Mucosa of descending colon (tissue), 3 donors: ENCODE measurements at places on chromosomes 12 and 14.

DNA sequence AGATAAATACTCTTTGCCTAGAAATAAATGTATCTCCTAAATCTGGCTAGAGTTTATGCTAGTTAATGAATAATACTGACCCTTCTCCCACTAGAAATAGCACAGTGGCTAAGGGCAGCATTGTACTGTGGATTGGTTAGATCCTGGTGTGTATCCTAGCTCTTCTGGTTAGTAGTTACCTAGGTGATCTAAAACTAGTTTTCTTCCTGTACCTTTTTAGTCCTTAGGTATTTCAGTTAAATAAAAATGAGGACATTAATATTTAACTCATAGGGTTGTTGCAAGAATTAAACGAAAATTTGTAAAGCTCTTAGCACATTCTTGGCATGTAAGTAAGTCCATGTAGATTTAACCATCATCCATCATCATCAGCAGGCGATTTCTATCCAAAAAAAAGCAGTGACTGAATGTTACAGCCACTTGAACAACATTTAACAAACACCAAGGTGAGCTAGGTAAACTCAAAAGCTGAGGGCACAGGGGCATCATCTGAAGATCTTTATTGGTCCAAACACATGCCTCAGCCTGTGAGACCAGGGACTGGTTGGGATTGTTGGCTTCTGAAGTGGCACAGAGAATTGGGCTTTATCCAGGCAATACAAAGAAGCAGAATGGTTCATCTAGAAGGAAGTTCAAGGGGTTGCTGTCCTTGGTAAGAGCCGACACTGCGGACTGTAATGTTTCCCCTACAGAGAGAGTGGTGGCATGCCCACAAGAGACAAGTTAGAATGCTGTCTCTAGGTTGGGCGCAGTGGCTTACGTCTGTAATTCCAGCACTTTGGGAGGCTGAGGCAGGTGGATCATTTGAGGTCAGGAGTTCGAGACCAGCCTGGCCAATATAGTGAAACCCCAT lies 100.8 kb downstream of the GAS2L3 start:
- DNase-seq: no peak

GRCh38 chr14:53127151-53127550 lies 26.0 kb downstream of the DDHD1 start:
- no peak for DNase-seq

- DNase-seq: no peak
Measured at GRCh38 chr12:2625289-2625612, 169.5 kb upstream of the FKBP4 start.

GRCh38 chr14:35504260-35504659 lies 29.7 kb upstream of the INSM2 start:
- DNase-seq: no peak

GRCh38 chr12:114442578-114442977 lies 36.6 kb upstream of the TBX5 start:
- DNase-seq: no peak

- no peak for DNase-seq
Measured at GRCh38 chr14:78242086-78242485, 71.9 kb downstream of the NRXN3 start.

DNA sequence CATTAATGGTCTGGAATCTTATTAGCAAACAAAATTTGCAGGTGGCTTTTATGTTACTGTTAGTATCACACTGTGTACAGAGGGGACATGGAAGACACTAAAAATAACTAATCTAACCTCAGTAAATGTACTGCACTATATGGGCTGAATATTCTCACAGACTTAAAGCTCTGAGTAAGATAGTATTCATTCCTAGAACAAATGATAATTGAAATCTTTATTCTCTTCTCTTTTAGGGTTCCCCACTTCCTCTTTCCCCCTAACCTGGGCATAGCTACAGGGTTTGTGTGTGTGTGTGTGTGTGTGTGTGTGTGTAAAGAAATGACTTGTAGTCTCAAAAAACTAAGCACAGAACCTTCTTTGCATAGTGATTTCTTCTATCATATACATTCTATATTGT lies 21.4 kb upstream of the HECTD1 start:
- no peak for DNase-seq

DNA sequence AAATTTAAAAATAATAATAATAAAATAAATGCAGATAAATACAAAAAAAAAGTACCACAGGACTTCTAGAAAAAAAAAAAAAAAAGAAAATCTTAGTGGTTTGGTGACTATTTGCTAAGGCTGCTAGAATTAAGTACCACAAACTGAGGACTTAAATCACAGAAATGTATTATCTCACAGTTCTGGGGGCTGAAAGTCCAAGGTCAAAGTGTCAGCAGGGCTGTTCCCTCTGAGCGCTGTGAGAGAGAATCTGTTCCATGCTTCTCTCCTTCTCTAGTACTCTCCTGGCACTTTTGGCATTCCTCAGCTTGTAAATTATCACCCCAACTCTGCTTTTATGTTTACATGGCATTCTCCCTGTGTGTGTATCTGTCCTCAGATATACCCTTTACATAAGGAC lies 101.2 kb downstream of the IPO8 start:
- no peak for DNase-seq

- DNase-seq: no peak
Measured at GRCh38 chr14:71731096-71731495, 201.1 kb upstream of the RGS6 start.

GRCh38 chr14:24145690-24146452 lies 539 bp downstream of the PSME2 start:
- DNase-seq: no peak

- no peak for DNase-seq
Measured at GRCh38 chr14:30450631-30451545, 108.1 kb upstream of the G2E3 start.

GRCh38 chr14:23123419-23123818 lies 4.4 kb upstream of the CEBPE start:
- peak; percentile 90 for DNase-seq

- no peak for DNase-seq
Measured at GRCh38 chr12:82651489-82651888, 35.2 kb upstream of the TMTC2 start.

DNA sequence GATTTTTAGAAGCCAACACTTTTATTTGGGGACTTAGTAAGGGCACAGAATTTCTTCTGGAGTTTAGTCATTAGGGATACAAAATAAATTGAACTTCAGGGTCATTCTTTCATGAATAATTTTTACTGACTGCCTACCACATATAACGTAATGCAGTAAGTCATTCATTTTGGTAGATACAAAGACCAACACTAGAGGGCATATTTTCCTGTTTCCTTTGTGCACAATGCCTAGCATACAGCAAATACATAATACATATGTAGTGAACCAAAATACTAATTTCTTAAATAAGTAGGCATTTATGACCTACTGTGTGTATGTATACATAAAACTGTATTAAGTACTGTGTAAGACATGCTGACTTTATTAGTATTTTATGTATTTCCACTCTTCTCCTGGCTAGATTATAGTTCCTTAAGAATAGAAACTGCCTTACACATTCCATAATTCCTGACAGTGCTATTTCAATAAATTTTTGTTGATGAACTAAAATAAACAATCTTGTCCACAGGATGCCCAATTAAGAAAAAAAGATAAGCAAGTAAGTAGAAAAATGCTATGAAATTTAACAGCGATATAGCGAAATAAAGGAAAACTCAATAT lies 47.9 kb downstream of the PPP1R12A start:
- DNase-seq: no peak

GRCh38 chr12:9333161-9333560 lies 125.0 kb upstream of the PZP start:
- no peak for DNase-seq

DNA sequence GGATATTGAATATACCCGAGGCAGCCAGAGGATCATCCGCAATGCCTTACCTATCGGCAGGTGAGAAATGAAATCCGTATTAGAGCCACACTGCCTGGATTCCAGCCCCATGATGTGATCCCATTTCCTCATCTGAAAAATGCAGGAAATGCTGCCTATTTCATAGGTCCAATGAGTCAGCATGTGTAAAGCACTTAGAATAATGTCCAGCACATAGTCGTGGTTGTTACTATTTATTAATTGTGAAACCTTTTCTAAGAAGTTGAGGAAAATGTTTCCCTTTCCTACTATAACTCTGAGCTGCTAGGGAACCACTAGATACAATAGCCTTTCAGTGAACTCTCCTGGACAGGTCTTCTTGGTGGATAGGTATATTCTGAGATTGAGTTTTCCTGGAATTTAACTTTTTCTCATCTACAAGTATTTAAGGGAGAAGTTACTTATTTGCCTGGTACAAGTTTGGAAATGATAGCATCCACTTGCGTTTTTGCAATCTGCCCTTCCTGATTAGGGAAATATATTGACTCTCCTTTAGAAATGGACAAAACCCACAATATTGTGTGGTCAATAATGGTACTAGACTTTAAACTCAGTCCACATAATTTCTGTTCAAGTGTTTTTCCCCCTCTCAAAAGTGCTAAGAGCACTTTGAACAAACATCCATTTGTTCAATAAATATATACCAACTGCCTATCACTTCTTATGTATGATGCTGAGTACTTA lies 12.2 kb downstream of the POLR3B start:
- DNase-seq: no peak

DNA sequence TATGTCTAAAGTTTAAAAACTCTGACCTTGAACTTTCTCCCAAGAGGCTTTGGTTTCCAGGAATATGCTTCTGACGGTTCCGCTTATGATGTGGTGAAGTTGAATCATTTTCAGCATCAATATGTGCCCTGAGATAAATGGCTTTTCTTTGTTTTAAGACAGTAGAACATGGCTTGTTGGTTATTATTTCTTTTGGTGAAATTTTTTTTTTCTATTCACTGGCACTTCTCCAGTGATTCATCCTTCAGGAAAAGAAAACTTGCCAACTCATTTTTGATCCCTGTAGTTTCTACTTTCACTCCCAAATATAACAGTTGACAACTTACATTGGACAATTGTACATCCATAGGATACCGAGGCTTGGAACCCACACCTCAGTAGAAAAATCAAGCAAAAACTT lies 1301.2 kb upstream of the FLRT2 start:
- DNase-seq: no peak

GRCh38 chr12:109767456-109767855 lies 53.8 kb downstream of the FAM222A start:
- no peak for DNase-seq

DNA sequence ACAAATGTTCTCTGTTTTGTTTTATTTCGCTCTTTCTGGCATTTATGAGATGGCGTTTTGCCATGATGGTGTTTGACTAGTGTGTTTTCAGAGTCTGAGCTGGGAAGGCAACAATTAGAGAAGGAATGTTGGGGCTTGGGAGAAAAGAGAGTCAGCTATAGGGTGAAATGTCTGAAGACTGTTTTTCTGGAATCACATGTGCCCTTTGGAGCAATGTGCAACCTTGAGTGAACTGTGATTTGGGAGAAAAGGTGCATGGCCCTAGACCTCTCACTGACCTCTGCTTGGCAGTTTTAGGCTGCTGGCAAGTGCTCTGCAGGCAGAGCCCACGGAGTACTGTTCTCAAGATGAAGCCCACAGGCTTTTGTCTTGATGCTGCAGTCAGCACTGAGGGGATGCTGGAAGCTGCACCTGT lies 379.9 kb upstream of the PDE3A start:
- DNase-seq: no peak

DNA sequence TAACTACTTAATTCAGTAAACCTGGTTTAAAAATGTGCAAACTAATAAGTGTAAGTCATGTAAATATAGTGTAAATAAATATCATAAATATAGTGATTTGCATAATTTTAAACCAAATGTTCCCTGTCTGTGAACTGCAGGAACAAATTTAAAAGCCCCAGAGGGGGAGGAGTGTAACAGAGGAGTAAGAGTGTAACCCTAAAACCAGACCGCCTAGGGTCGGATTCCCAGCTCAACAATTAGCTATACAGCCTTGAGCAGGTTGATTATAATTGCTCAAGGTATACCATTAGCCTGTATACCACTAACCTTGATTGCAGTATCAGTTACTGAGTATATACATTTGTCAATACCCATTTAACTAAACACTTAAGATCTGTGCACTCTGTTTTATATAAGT lies 218.4 kb downstream of the ADAMTS20 start:
- DNase-seq: no peak

- no peak for DNase-seq
Measured at GRCh38 chr14:59828276-59828675, 42.3 kb downstream of the RTN1 start.

GRCh38 chr12:18323159-18323558 lies 61.8 kb downstream of the PIK3C2G start:
- no peak for DNase-seq

GRCh38 chr12:99810718-99811593 lies 163.4 kb downstream of the GARIN6 start:
- no peak for DNase-seq

- DNase-seq: no peak
Measured at GRCh38 chr12:96988919-96989318, 81.9 kb downstream of the NEDD1 start.

DNA sequence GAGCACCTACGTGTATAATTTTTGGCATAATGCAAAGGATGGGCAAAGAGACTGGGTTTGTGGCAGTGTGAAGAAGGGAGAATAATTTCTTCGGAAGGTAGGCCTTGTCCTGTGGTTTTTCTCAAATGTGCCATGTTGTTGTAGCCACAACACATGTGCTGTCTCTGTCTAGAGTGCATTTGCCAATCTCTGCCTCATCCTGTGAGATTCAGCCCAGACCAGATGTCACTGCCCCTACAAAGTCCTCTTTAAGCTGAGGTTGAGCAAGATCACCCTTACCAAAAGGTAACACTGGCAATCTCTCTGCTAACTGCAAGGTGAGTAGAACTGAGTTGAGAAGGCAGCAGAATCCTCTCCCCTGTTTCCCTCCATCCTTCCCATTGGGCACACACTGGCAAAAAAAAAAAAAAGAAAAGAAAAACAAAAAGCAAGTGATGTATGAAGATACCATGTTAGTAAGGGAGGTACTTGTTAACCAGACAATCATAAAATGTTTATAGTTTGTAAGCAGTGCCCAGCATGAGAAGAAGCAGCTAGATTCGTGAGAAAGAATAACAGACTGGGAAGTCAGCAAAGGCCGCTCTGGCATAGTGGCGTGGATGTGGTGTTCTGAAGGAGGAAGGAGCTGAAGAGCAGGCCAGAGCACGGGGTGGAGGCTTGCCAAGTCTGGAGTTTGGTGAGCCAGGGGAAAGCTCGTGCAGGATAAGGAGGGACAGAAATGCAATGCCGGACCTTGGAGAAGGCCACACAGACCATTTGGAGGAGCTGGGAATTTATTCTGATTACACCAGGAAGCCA lies 18.9 kb downstream of the DYRK2 start:
- DNase-seq: peak; percentile 55

DNA sequence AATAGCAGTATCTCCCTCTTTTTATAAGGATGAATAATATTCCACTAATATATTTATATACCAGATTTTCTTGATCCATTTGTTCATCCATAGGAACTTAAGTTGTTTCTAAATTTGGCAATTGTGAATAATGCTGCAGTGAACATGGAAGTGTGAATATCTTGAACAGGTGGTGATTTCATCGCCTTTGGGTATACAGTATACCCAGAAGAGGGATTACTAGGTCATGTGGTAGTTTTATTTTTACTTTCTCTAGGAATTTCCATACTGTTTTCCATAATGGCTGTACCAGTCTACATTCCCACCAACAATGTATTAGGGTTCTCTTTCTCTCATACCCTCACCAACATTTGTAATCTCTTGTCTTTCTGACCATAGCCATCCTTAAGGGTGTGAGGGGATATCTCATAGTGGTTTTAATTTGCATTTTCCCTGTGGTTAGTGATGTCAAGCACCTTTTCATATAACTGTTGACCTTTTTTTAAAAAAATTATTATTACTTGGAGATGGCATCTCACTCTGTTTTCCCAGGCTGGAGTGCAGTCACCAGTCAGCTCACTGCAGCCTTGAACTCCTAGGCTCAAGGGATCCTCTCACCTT lies 20.5 kb downstream of the PPHLN1 start:
- DNase-seq: no peak
